Memory B cell (primary cell): ENCODE measurements at places on chromosomes 5 and 9.

DNA sequence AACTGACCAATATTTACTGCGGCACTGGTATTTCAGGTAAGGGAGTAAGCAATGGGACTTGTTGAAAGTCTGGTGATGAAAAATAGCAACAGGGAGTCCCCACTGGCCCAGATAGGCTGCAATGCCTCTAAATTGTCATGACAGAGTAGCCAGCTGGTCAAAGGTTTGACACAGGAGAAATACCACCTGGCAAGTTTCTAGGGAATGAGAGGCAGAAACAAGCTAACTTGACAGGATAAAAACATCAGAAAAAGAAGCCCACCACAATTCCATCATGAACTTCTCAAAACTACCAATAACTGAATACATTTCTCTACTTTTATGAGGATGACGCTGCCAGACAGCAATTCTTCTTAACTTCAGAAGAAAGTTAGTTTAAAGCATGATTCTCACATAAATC lies 99.8 kb downstream of the STRBP start:
- DNase-seq: no peak

DNA sequence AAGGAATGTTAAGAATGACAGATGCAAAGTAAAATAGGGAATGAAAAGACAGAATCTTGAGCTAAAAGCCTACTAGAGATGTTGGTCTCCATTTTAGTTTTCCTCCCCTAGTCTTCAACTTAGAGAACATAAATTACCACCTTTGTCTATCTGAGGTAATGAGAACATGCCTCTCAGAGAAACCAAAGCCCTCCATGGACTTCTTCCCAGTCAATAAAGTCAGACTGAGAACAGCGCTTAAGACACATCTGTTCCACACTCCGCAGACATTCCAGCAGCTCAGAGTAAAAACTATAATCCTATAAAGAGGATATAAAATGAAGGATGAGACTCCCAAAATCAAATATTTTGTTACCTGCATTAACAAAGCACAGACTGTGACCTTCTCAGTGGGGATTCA lies 79.2 kb downstream of the DPYSL3 start:
- DNase-seq: no peak

GRCh38 chr5:125410537-125411070 lies 664.2 kb upstream of the ZNF608 start:
- DNase-seq: no peak

DNA sequence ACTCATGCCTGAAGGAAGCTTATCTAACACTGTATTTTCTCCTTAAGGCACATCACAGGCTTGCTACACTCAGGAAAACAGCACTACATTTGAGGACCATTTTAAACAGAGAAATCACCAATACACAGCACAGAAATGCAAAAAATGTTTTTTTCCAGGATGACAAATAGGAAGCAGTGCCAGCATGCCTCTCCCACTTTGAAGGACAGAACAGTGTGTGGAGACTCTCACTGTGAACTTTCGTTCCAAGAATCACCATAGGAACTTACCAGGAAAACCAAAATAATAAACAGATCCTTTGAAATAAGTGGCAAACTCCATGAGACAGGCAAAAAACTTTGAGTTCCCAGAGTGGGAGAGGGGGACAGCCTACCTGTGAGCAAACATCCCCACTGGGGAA lies 217.8 kb upstream of the MAST4 start:
- DNase-seq: no peak

GRCh38 chr5:176535101-176535663 lies 2.0 kb downstream of the RNF44 start:
- no peak for DNase-seq

GRCh38 chr9:135085830-135086546 lies 1.5 kb upstream of the OLFM1 start:
- no peak for DNase-seq

DNA sequence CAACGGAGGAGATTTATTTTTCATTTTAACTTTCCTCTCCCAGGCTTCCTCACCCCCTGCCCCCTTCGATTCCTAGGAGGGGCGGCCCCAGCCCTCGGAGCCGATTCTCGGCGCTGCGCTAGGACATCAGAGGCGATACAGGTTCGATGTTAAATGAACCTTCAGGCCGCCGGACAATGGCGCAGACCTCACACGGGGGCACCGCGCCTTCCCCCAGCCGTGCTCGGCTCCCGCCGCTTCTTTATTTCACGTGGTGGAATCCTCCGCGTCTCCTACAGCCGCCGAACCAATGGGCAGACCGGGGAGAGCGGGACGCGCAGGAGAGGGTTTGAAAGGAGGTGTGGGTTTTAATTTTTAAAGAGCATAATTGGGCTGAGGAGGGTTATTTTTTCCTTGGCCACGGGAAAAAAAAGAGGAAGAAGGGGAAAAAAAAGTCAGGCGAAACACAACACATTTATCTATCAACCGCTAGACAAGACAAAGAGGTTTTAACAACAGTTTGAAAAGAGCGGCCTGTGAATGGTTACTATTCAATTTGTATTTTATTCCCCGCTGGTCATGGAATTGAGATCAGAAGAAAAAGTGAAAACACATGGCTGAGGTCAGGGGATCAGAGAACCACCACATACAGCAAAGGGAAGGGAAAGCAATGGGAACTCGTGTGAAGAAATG lies 126.8 kb downstream of the TMEM174 start:
- DNase-seq: no peak

DNA sequence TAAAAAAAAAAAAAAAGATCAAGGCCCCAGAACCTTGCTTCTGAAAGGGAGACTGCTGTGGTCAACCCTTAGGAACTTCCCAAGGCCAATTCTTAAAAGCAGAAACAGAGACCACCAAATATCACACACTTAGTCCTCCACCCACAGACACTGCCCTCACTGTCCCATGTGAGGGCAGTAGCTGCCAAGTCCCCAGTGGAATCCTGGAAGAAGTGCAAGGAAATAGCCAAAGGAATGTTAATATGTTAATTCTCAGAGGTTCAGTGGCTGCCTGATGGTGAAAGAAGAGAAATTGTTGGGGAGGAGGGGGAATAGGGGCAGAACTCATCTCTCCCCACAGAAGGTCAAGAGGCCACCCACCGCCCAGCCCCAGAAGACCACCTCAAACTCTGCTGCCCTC lies 23.1 kb downstream of the FSTL4 start:
- no peak for DNase-seq

DNA sequence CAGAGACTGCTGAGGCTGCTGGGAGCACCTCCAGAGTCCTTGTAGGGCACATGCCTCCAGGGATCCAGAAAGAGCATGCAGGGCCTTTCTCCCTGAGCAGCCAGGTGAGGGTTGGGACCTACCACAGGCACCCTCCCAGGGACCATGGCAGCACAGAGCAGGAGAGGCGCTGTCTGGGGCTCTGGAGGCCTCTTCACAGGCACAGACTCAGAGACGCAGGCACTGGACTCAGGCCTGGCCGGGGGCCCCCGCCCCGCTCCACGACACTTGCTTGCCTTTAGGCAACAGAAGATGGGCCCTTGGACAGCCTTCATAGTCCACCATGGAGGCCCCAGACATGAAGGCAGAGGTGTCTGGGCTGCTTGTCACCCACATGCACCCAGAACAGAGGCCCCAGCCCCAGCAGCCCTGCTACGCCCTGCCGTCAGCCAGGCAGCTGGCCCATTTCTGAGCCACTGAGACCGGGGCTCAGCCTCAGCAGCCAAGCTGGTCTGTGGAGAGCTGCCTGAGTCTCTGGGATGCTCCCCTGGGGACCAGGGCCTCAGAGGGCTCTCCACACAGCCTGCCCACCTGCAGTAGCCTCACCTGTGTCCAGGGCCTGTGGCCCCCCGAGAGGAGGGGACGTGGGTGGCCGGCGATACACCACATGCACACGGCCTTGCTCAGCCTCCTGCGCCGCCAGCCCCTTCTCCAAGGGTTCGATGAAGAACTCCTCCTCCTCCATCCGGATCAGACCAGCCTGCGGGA lies 72.8 kb downstream of the ADAMTS2 start:
- no peak for DNase-seq

DNA sequence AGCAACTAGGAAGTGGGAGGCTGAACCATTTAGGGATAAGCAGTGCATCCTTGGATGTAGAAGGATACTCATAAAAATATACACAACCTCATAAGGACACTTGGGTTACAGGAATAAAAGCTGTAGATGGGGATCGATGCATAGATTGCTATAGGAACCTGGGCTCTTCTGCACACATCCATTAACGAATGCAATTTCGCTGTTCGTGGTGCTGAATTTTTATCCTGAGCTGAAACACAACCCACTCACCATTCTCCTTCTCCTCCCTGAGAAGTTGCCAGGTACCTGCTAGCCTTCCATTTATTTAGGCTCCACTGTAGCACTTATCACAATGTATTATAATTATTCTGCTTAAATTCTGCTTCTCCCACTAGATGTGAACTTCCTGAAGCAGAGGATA lies 320.6 kb upstream of the BRINP1 start:
- no peak for DNase-seq
